ENCODE measurements at places on chromosomes 7 and 10.

DNA sequence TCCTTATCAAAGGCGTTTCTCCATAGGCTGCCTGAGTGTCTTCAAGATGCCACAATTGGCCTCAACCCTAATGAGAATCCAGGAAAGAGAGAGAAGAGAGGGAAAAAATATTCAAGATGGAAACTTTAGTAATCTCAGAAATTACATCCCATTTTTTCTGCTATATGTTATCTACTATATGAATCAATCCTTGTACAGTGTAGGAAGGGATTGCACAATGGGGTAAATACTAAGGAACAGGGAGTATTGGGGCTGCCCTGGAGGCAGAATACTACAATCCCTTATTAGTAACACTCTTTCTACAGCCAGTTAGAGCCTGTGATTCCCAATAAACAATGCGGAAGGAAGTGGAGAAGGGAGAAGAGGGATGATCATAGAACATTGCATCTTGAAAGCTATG, 27.9 kb downstream of the TFPI2 start:
- DNase-seq: no peak

DNA sequence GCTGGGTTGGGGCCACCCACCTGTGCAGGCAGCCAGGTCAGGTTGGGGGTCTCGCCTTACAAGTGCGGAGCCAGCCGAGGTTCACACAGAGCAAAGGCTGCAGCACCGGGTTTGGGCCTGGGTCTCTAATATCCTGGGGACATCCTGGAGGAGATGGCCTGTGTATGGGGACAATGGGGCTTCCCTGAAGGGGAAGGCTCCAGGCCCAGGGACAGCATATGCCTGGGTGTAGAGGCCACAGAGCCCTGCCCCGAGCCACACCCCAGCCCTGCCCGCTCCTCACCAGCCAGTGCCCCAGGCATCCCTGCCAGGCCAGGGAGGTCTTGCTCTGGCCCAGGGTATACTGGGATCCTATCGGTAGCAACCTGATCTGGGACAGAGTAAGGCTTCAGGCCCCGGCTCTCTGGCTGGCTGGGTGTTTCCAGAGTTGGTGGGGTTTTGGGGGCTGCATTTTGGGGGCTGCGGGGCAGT, 9.1 kb downstream of the TTYH3 start:
- no peak for DNase-seq

GRCh38 chr10:7239312-7239985, 171.4 kb downstream of the SFMBT2 start:
- no peak for DNase-seq

GRCh38 chr10:97407211-97407951, 6.2 kb upstream of the RRP12 start:
- DNase-seq: no peak

DNA sequence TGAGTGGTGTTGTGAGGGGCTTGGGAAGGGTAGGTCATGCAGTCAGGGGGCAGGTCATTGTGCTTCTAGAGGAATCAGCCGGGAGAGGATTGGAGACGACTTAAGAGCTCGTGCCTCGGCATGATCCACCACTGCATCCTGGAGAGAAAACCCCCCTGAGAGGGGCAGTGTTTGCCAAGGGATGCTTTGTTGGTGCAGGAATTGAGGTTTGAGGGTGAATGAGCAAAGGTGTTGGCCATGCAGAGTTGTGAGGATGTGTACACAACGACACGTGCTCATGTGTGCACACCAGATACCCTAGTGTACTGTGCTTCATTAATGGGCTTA, 85.6 kb upstream of the ANLN start:
- DNase-seq: no peak

DNA sequence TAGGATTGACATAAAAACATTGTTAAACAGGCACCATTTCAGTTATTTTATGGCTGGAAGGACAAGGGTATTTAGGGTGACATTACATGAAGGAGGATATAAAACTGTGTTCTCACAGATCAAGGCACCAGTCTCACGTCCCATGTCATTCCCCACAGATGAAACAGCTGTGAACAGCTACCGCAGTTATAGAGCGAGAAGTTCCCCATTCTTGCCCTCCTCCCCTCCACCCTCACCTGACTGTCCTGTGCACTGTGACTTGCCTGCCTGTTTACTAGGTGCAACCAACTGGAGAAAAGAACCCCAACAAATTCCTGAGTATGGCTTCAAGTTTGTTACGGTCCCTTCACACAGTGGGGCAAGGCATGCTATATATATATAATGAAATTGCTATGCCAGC, 141.6 kb downstream of the SND1 start:
- DNase-seq: no peak

DNA sequence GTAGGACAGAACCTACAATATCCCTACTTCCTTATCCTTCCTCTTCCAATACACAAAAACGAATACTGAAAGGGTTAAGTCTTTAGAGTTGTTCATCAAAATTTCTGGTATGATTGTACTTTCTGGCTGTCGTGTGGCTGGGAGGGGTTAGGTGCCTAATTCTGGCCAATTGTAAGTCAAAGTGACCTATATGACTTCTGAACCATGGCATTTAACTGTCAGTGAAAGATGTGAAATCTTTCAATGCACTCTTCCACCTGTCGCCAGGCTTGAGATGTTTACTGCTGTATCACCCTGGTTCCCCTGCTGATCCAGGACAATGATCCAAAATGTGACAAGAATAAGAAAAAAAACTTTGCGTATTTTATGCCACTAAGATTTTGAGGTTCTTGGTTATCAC, 20.8 kb downstream of the EPC1 start:
- no peak for DNase-seq

GRCh38 chr7:162632-163297, 29.6 kb upstream of the FAM20C start:
- no peak for DNase-seq

GRCh38 chr10:29252811-29253689, 35.8 kb upstream of the LYZL1 start:
- DNase-seq: no peak

DNA sequence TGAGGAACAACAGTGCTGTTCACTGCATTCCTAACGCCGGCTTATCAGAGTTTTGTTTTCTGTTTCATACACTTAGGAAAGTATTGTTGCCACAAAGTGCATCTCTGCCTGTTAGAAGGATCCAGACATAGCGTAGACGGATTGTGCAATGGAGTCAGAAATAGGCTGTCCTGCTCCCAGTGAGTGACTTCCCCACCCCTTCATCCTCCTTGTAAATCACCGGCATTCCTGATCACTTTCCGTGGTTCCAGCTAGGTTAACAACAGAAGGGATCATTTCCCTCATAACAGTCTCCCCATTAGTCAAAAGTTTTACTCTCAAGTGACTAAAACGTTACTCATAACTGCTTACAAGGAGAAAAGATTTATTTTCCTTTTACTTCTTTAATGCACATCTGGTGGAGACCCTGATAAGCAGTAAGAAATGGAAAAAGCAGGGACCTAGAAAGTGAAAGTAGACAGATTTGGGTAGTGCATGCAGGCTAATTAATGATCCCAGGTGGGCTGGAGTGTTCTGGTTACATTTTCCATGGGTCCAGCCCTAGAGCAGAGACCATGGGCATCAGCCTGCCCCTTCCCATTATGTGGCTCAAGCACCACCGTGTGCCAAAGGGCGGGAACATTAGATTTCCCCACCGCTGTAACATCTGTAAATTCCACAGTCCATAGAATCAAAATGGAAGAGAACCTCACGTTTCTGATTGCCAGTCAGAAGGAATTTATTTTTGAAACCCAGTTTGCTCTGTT, 395.1 kb upstream of the GALNT17 start:
- DNase-seq: no peak

DNA sequence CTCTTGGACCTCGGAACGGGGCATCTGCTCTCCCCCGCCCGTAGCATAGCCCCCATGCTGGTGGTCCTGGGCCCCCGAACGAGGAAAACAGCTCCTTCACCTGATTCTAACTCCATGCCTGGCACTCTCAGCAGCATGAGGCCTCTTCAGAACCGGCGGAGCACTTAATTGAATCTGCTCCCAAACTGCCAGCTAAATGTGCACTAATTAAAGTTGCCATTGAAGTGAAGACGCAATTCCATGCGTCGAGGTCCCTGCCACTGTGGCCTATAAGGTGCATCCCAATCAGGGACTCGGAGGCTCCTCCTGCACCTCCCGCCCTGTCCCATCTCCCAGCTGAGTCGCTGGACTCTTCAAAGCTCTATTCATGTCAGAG, 41.3 kb upstream of the ADGRA1 start:
- DNase-seq: no peak

- DNase-seq: no peak
These were observed 124.4 kb upstream of the ITGB1 start for GRCh38 chr10:33082373-33082895.

DNA sequence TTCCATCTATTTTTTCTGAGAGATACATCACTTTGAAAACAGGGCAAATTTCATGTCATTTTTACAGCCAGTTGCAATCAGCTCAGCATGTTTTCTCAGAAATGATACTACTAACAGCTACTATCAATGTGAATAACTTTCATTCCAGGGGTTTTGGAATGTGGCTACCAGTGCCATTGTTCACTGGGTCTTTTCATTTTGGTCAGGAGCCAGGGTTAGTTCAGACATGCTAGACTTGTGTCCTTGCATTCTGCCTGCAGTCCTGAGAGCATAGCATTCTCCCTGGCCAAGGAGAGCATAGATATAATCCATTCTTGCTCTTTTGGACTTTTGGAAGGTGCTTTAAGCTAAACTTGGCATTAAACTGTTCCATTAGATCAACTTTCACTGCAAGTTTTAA, 160.9 kb upstream of the NEBL start:
- no peak for DNase-seq

DNA sequence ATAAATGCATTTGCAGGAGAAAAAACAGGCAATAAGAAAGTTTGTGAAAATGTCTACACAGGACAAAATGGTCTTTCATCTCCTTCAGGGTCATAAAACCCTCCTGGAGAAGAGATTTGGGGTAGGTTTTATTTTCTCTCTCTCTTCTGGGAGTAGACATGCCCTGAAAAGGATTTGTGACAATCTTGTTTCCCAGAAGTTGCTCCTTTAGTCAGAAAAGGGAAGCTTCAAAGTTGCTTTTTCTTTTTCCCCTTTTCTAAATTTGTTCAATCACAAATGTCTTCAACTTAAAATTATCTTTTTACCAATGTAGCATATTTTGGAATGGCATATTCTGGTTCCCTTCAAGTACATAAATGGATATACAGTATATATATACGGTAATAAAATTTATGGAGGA, 9.4 kb upstream of the ANKRD22 start:
- no peak for DNase-seq

- no peak for DNase-seq
These were observed 3.5 kb upstream of the IGF2BP3 start for GRCh38 chr7:23473844-23474093.

GRCh38 chr7:77657427-77658224, 38.6 kb upstream of the RSBN1L start:
- no peak for DNase-seq

DNA sequence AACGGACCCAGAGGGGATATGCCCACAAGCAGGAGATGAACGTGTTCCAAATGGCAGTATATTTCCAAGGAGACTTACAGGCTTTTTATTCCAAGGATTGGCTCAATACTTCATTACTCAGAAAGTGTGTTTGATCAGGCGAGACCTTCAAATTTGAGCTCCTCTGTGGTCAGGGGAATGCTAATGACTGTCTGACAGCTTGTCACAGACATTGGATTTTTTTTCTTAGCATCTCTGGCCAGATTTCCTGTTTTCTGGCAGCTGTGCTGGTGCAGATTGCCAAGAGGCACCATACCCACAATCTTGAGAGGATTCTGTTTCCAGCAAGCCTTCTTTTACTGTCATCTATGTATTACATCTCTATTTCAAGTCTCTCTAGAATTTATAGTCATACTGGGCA, 93.8 kb downstream of the C1GALT1 start:
- DNase-seq: no peak

DNA sequence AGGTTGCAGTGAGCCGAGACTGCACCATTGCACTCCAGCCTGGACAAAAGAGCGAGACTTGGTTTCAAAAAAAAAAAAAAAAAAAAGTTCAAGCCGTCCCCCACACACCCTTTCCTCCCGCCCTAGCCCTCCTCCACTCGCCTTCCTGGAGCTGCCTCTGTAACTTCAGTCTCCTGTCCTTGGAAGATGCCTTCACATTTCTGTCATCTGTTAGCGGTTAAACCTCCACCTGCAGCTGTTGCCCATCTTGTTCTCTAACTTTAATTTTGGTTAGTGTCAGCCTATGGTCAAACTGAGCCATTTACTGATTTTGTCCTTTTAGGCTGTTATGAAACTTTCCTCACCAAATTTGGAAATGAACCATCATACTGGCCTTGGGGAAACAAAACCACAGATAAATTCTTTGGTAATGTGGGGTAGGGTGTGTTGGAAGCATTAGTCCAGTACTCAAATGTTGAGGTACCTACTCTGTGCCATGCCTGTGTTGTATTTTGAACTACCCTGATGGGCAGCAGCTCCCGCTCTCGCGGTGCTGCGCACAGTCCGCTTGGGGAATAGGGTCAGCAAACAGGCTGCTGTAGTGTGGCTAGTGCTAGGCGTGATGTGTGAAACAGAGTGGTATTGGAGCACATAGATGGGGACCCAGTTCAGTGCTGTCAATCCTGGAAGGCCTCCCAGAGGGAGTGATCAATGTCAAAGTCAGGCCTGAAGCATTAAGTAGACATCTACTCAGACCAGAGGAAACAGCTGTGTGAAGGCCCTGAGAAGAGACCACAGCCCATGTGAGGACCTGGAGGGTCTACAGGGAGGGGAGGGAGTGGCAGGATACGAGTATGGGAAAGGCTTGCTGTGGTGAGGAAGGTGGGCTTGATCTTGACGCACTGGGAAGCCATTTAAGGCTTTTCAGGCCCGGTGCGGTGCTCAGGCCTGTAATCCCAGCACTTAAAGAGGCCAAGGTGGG, 26.9 kb downstream of the SFXN4 start:
- no peak for DNase-seq

DNA sequence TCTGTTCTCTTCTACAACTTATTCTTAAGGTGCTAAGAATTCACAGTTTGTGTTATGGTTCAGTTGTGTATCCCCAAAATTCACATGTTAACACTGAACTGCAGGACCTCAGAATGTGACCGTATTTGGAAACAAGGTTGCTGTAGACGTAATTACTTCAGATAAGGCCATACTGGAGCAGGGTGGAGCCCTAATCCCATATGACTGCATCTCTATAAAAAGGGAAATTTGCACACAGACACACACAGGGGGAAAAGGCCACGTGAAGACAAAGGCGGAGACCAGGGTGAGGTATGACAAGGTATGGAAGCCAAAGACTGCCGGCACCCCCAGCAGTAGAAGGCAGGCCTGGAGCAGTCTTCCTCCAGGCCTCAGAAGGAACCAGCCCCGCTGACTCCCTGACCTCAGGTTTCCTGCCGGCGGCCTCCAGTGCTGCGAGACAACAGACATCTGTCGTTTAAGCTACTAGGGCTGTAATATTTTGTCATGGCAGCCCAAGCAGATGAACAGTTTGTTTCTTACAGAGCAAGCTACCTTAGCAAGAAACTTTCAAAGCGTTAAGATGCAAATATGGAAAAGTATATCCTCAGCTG, 98.7 kb downstream of the PROSER2 start:
- no peak for DNase-seq

GRCh38 chr7:101179713-101180112, 380 bp downstream of the NAT16 start:
- no peak for DNase-seq

GRCh38 chr10:988667-989545, 672 bp downstream of the GTPBP4 start:
- no peak for DNase-seq

- DNase-seq: no peak
These were observed 79.0 kb upstream of the CELF2 start for GRCh38 chr10:10938676-10939075.

All from stimulated activated CD4-positive, alpha-beta T cell treated with anti-CD3 and anti-CD28 coated beads, Interleukin-2, amount 100 ng/mL, for 48 hours (primary cell).